ENCODE measurements at places on chromosomes 1 and 21.

DNA sequence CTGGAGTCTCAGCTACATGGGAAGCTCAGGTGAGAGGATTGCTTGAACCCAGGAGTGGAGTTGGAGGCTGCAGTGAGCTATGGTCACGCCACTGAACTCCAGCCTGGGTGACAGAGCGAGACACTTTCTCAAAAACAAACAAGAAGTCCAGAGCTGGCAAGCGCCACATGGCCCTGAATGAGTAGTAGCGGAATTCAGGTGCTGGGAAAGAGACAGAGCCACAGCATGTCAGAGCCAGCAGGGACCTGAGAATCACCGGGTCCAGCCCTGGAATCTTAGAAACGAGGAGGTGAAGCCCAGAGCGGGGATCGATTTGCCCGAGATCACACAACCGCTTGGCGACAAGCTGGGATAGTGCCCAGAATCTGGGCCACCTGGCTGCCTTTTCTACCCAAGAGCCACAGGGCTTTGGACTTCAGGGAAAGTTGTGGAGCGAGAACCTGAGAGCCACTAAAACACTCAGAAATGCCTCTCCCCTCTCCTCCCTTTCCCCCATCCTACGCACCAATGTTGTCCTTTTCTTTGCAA is 9.8 kb downstream of the ARL8A start:
- no peak for DNase-seq

- no peak for DNase-seq
These were observed 23.2 kb upstream of the BECN2 start for GRCh38 chr1:241934201-241934848.

- no peak for DNase-seq
These were observed 245.7 kb upstream of the PTBP2 start for GRCh38 chr1:96475903-96476302.

- DNase-seq = no peak
These were observed 30.9 kb upstream of the GNPAT start for GRCh38 chr1:231210126-231210525.

DNA sequence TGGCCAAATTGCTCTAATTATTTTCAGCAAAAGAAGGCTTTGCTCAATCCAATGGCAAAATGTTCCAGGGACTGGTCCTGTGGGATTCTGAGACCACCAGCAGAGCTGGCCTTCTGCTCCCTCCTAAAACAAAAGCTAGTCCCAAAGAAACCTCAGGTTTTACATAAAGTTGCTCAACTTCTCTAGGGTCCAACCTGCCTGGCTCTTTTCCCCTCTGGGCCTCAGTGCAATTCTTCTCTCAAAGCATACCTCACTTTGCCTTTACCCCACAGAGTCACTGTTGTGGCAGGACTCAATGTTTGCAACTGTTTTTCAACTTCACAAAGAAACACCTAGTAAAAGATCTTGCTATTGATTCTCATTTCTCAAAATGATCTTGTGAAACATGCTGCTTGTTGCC is 39.8 kb downstream of the TBX15 start:
- no peak for DNase-seq

GRCh38 chr1:158951956-158952355 is 20.6 kb downstream of the PYHIN1 start:
- no peak for DNase-seq

DNA sequence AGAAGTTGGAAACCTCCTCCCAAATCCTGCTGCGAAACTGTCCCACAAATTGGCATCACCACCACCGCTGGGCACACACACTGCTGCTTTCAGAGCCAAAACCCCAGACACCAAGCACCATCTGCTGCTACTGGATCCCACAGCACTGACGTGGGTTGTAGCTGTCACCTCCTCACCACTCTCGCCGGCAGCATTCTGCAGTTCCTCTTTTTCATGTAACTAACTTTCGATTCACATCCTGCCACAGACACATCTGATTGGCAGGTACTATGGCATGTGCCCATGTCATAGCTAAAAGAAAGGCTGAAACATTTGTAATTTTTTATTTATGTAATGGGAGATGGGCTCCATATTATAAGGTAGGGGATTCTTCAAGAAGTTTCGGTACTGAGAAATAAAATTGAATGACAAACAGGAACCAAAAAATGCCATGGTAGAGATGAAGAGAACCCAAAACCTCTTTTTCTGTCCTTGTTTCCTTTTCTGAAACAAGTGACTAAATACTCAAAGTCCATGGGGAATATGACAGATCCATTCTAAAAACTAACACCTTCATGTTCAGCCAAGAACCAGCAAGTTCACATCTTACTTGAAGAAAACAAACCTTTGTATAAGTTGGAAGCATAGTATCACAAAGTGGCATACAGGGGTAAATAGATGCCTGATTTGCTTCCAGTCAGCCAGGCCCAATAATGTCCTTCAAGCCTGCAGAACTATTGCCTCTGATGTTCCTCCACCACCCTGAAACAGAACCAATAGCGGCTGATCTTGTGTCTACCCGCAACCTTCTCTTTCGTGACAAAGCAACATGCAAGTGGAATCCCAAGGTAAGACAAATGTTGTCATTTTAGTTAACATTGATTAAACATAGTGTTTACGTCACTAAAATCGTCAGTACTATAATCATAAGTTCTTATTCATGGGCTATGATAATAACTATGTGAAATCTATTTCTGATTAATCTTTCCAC is 26.6 kb upstream of the RGS13 start:
- DNase-seq = peak; percentile 32

GRCh38 chr1:6123083-6123482 is 57.0 kb downstream of the CHD5 start:
- no peak for DNase-seq

DNA sequence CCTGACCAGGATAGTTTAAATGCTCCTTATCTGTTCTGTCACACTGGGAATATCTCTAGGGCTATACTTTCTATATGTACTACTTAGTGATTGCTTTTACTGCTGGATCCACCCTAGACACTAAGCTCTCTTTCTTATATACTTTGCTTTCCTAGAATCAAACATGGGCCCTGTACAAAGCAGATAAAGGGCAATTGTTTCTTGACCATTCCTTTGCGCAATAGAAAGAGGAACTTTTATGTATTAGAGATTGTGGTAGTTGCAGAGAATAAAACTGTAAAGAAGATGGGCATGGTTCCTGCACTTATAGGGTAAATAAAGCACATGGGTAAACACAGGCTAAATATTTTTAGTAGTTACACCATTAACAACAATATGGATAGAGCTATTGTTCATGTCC is 58.8 kb downstream of the ATP6V1G3 start:
- no peak for DNase-seq

GRCh38 chr1:178796013-178796412 is 71.0 kb downstream of the RALGPS2 start:
- DNase-seq = no peak

DNA sequence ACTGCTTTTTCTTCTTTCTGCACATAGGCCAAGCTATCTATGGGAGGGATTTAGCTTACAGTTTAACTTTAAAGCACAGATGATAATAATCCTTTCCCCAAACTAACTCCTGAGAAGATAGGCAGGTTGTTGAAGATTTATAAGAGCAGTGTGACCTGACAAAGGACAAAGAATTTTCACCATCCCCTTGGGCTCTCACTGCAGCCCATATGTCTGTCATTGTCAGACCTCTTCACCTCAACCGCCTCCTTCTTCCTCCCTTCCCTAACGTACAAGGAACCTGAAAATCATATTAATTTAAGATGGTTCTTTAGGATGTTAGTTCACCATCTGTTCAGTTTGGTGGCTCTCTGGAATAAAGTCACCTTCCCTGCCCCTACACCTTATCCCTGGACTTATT is 5.0 kb downstream of the RNU1-2 start:
- DNase-seq = no peak

- no peak for DNase-seq
These were observed 44.5 kb downstream of the DDR2 start for GRCh38 chr1:162676750-162677149.

DNA sequence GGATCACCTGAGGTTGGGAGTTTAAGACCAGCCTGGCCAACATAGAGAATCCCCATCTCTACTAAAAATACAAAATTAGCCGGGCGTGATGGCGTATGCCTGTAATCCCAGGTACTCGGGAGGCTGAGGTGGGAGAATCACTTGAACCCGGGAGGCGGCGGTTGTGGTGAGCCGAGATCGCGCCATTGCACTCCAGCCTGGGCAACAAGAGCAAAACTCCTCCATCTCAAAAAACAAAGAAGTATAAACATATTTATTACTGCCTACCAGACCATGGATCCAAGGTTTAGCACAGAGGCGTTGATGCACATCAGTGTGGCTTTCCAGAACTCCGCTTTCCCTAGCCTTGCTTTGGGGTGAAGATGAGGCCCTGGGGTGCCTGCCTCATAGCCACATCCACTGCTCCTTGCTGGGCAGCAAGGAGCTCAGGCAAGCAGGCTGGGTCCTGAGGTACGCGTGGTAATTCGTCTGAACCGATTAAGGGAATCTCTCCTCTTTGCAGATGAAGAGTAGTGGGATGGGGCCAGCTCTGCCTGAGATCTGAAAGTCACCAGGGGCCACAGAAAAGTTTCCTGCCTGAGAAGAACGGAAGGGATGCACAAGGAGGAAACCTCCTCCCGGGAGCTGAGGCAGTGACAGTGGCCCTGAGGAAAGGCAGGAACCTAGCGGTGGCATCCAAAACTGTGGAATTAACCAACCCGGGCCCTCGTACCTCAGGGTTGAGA is 52.3 kb upstream of the LBR start:
- no peak for DNase-seq

GRCh38 chr1:180724055-180724454 is 92.2 kb downstream of the XPR1 start:
- DNase-seq = no peak

GRCh38 chr1:5508669-5509330 is 483.4 kb downstream of the NPHP4 start:
- DNase-seq = no peak

GRCh38 chr1:64975127-64975526 is 8.8 kb upstream of the JAK1 start:
- DNase-seq = no peak

- DNase-seq = no peak
These were observed 806.2 kb downstream of the PLA2G4A start for GRCh38 chr1:187634940-187635339.

GRCh38 chr1:41890825-41891198 is 27.9 kb downstream of the HIVEP3 start:
- DNase-seq = no peak

DNA sequence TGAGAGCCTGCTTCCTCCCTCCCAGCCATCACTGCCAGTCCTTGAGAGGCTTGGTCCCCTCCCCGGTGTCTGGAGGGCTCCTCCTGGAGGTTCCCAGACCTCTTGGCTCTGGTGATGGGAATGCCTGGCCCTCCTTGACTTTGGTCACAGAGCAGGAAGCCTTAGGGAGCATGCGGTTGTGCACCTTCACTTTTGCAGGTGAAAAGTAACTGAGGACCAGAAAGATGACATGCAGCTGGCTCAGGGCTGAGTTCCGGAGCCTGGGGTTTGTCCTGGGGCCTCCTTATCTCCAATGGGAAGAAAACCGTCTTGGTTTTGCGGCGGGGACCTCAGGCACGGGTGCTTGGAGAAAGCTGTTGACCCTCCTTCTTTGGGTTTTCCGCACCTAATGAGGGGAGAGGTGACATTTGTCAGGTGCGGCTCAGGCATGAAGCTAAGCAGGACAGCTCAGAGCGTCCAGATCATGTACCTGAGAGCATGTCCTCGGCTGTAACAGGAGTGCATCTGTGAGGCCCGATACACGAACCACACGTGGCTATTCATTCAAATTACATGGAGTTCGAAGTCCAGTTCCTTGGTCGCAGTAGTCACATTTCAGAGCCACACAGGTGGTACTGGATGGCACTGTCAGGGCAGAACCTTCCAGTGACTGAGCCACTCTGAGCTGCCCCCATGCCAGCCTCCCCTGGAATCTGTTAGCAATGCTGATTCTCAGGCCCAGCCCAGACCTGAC is 608 bp upstream of the MX2 start:
- no peak for DNase-seq

DNA sequence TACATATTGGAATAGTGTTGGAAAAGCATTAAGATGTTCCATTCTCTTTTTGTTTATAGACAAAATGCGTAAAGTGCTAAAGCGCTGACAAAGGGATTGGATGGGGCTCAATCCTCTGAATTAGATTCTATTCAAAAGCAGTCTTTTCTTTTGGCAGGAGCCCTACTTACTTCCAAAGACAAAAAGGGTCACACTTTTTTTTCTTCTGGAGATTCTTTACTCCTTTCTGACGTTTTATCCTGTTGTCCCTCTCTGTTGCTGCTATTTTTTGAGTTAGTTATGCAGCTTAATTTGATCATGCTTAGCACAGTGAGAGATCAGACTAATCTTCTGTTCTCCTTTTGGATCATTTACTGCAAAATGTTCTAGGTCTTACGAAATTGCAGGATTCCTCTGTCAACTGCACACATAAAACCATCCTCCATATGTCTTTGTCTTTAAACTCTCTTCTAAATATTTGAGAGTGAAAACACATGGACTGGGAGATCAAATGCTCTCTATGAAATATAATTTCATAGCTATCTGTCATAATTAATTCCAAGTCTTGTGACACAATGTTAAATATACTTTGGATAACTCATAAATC is 656.4 kb upstream of the ADGRL2 start:
- DNase-seq = no peak

DNA sequence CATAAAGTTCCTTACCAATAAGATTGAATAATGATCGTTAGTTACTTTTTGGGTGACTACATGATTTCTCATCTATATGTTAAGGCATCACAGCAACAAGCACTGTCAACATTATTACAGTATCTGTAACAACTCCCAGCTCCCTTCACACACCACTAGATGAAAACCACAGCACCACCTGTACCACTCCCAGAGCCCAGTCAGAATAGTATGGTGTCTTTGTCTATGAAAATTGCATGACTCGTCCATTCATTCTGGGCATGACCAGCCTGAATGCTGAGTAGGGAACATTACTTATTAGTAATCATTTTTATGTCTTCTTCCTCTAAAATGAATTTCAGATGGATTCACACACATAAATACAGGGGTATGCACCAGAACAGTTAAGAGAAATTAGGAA is 7.0 kb downstream of the OLFML2B start:
- DNase-seq = no peak

GRCh38 chr1:74437035-74437434 is 75.4 kb downstream of the LRRC53 start:
- DNase-seq = no peak

GRCh38 chr1:27153549-27153886 is 1.4 kb downstream of the SLC9A1 start:
- DNase-seq = no peak

GRCh38 chr1:6359216-6360116 is 34.1 kb downstream of the ACOT7 start:
- peak; percentile 24 for DNase-seq
